Activated T-cell treated with anti-CD3 and anti-CD28 coated beads for 4 hours (primary cell): ENCODE measurements at places on chromosomes 3 and 15.

DNA sequence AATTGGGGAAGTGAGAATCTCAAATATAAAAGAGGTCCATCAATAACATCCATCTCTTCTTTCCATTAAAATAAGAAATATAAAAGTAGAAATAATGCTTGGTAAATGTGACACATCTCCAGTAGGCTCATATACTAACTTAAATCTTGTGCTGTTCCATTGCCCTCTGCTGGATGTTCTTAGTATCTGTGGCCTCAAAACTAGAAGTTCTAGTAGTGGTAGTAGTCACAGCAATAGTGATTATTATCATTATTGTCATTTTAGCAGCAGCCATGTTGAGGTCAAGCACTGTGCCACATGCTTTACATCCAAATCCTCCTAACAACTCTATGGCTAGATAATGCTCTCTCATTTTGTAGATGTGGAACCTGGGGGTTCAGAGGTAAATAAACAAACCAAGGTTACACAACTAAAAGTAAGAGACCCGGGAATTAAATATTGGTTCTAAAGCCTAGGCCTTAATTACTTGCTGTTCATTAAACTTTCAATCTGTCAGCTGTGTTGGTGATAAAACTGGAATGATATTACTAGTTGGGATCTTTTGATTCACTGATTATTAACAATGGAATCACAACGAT lies 20.2 kb upstream of the BTLA start:
- DNase-seq, result no peak

DNA sequence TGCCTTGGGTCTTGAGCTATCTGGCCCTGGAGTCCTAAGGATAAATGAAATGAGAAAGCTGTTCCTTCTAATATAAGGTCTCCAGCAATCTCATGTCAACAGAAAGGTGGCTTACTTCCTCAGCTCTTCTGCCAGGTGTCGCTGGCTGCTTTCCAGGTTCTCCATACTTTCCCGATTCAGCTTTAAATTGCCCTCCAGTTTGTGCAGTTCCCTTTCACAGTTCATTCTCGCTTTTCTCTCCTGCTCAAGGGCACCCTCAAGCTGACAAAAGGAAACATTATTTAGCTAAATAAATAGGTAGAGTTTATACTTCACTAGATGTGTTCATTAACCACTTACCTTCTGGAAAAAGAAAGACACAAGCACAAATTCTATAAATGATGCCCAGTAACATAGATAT lies 73.0 kb downstream of the MYH15 start:
- DNase-seq, result no peak

GRCh38 chr15:40691737-40692136 lies 3.2 kb upstream of the RAD51 start:
- no peak for DNase-seq

DNA sequence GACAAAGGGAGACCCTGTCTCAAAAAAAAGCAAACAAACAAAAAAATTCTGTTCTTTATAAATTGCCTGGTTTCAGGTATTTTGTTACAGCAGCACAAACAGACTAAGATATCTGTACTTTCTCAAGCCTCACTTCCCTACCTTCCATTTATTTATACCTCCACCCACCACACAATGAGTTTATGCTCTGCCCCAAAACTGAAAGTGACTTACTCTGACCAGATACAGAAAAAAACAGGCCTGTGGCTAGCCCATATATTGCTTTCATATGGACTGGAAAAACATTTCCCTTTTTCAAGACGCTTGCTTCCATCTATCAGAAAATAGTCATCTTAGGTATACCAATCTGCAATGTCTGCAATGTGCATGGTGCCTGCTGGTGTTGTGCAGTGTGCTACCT lies 8.7 kb upstream of the GPD1L start:
- no peak for DNase-seq

GRCh38 chr15:90660195-90660998 lies 56.7 kb upstream of the BLM start:
- peak; percentile 57 for DNase-seq

- DNase-seq, result no peak
Observed at GRCh38 chr3:78847603-78848002, 920.2 kb downstream of the ROBO1 start.

GRCh38 chr15:77959432-77959879 lies 118.1 kb downstream of the TBC1D2B start:
- peak; percentile 65 for DNase-seq

DNA sequence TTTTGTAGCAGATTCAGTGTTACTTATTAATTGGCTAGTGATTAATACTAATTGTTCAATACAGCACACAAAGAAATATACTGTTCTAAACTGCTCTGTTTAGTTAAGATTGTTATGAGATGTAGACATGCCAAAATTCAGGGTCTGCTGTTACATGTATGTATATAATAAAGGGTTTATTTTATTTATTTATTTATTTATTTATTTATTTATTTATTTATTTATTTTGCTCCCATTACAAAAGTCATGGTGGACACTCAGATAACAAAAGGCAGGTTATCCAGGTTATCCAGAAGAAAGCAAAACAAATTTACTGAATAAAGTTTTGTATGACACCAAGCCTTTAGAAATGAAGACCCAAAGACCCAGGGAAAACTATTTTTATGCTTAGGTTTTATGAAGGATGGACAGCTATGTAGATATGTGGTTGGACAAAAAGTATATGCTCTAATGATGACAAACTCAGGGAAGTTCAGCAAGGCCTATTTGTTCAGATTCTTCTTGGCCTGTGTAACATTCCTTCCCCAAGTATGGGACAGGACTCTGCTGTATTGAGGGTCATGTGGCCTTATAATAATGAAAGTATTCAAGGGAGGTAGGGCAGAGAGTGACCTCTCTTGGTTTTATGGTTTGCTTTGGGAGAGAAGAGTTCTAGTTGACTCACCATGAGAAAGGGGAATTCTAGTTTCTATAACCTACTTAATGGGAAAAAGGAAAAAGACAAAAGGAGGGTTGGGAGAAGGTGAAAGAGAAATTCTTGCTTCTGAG lies 1056.8 kb downstream of the ROBO2 start:
- no peak for DNase-seq

GRCh38 chr15:64878705-64879104 lies 33.0 kb upstream of the ANKDD1A start:
- no peak for DNase-seq

- DNase-seq, result no peak
Observed at GRCh38 chr3:34837848-34838741, 801.2 kb upstream of the ARPP21 start.

DNA sequence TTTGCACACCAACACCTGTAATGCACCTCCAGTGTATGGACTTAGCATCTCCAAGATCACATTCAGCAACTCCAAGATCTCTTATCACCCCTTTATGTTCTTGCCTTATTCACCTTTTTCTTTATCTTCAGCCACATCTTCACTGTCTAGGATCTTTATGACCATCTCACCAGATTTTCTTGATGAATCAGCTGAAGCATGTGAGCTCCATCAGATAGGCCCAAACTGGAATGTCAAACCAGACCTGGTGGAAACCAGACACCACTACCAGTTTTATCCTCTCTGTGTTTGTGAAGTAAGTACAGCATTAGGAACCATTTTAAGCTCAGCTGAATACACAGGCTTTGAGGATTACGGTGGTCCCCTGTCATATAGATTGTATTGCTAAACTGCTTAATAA lies 330.4 kb upstream of the NDN start:
- DNase-seq, result no peak

GRCh38 chr3:71872256-71872655 lies 87.3 kb upstream of the PROK2 start:
- DNase-seq, result no peak

GRCh38 chr3:116394365-116394764 lies 50.9 kb downstream of the LSAMP start:
- no peak for DNase-seq

GRCh38 chr15:83449937-83450506 lies 2.9 kb downstream of the SH3GL3 start:
- no peak for DNase-seq

- no peak for DNase-seq
Observed at GRCh38 chr15:50248994-50249582, 16.4 kb downstream of the HDC start.

DNA sequence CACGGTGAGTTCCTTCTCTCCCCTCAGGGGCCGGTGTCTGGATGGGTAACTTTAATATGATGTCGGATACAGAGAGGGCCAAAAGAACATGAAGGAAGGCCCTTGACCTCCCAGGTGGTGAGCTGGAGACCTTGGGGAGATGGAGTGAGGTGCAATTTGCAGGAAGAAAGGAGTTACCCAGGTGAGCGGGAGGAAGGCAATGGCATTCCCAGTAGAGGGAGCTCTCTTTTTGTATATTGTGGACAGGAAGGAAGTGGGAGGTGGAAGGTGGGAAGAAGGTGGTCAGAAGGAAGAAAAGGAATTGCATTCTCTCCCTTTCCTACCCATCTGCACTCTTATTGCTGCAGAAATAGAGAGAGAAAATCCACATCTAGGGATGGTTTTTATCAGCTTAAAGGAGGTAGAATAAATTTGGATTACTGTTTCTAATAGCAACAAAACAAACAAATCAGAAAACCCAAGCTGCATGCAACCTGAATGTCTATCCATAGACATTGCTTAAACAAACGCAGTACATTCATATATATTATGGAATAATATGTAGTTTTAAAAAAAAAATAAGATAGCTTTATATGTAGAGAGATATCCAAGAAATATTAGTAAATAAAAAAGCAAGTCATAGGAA lies 169.0 kb upstream of the TSC22D2 start:
- no peak for DNase-seq

DNA sequence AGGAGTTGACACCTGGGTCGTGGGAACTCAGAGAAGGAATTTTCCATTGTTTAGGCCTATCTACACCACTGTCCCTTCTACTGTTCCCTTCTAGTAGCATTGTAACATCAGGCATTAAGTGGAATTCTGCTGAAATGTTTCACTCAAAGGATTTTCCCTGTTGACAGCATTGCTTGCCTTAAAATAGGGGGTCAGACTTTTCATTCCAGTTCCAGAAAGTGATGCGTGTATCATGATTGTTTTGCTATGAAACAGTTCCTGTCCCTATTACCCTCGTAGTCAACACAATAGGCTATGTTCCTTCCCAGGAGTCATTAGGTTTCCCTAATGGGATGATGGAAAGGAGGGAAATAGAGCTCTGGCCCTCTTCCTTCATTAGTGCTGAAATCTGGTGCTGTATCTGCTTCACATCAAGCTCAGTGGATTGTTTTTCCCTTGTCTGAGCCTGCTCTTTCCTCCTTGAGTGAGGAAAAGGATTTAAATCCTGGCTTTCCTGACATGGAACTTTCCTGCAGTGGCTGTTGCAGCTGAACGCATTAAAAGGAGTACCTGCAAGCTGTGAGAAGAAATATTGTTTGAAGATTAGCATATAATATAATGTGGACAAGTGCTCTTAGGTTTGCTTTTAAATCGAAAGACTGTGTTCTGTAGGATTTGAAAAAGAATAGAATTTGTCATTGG lies 195.9 kb downstream of the KLHL25 start:
- DNase-seq, result no peak

DNA sequence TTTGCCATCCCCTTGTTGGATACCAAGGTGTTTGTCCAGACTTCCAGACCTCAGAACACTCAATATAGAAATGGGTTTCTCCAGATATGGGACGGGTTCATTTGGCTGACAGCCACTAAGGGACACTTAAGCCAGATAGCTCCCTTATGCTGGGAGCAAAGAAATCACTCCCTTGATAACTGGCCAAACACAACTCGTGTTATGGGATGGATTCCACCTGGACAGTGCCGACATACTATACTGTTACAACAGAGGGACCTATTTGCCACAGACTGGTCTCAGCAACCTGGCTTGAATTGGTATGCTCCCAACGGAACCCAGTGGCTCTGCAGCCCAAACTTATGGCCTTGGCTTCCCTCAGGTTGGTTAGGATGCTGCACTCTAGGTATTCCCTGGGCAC lies 114.0 kb upstream of the PLCL2 start:
- DNase-seq, result no peak

DNA sequence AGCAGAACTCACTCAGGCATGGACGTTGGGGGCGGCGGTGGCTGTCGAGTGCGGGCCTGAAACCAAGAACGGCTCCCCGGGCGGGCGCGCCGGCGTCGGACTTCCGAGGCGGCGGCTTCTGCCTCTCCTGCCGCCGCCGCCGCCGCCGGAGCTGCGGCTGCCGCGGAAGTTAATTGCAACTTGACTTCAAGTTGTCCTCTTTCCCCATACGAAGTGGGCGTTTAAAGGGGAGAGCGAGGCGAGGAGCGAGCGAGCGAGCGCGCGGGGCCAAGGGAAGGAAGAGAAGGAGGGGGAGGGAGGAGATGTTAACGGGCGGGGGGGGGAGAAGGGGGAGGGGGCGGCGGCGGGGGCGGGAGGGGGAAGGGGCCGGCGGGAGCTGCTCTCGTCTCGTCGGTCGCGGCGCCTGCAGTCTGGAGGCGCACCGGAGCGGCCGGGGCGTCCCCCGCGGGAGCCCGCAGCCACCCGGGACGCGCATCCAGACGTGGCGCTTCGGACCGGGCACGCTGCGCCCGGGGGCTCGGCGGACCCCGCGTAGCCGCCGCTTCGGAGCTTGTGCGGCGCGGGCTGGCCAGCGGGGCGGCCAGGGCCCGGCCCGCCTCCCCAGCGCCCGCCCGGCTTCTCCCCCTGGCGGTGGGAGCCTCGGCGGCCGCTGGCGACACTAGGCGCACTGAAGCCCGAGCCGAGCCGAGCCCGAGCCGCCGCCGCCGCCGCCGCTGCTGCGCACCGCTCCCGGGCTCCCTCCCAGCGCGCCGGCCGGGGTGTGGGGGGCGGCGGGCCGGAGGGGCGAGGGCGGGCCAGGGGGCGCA lies 19.7 kb upstream of the SATB1 start:
- peak; percentile 57 for DNase-seq

DNA sequence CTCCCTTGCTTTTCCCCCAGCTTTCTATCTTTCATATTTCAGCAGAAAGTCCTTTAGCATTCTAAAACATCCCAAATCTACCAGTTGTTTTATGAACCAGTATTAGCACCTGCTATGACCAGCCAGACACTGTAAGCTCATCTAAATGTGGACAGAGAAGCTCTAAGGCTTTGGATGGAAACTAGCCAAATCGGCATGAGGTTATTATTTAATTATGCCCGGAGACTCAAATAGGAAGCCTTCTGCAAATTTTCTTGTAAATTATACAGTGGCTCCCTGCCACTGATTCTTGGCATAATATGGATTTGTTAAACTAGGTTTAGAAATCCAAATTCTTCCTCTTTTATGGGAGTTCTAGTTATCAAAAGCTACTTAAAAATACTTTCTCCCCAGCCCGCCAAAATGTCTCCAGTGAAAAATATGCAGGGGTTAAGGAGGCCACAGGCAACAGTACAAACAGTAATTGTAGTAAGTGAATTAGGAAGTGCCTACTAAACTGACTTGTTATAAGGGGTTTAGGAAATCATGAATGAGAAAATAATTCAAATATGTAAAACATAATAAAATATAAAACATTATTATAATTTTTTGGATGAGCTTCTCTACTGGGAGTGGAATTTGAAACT lies 15.4 kb downstream of the MYH15 start:
- DNase-seq, result no peak

GRCh38 chr15:76903251-76903681 lies 1.9 kb downstream of the SCAPER start:
- DNase-seq, result peak; percentile 4
